CD4-positive, alpha-beta T cell treated with Interleukin-6 for 4 hours (primary cell): ENCODE measurements at places on chromosomes 7 and 10.
A peak's percentile ranks its signal among the peaks of the same experiment; 100 is the strongest.

GRCh38 chr7:149385195-149385950, 75.5 kb downstream of the ZNF777 start:
- no peak for DNase-seq

DNA sequence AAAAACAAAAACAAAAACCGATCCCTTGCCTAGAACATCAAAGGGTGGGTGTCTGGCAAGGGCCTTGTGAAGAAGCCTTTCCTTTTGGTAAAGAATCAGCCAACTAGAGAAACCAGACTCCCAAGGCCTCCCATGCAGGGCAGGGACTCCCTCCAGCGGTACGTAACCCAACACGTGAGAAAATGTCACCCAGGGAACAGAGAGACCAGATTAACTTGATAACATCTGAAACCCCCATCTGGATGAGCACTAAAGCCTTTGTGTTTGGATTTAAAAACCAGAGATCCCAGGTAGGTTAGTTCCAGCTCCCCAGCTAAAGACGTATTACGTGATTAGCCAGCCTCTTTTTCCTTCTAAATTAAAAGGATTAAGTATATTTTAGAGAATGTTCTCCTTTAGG, 3.0 kb upstream of the HABP2 start:
- no peak for DNase-seq

GRCh38 chr10:63766745-63767137, 245.5 kb downstream of the REEP3 start:
- no peak for DNase-seq

GRCh38 chr7:29888006-29888405, 81.7 kb downstream of the WIPF3 start:
- DNase-seq, result no peak

- DNase-seq, result no peak
These were observed 90.9 kb upstream of the BMPER start for GRCh38 chr7:33814400-33814799.

DNA sequence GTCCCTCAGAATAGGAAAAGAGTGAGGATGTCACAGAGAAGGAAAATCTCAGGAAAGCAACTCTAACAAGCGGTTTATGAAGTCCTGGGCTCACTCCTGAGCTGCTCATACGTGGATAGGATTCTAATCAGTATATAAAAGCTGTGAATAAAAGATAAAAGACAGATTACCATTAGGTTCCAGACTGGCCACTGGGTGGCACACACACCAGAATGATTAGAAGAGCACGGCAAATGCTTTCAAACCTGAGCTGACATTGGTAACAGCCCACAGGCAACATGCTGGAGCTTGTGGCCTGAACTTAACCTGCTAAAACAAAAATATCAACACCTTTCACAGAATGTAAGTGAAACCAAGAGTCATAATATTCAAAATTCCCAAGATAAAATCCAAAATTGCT, 370.8 kb downstream of the GRID1 start:
- peak; percentile 22 for DNase-seq

DNA sequence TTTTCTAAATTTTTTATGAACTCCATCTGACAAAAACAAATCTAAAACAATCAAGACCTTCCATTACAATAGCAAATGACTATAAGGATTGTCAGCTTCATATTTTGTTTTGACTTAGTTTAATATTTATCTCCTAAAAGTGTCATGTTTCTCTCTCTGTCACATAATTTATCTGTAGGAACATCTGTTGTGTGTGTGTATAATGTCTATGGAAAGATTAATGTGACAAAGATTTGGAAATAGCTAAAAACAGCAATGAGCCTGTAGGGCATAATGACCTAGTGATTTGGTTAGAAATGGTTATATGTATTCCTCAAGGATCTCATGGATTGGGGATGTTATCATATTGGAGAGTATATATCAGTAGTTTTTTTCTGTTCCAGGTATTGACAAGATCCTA, 69.6 kb upstream of the MDFIC start:
- DNase-seq, result no peak

- peak; percentile 32 for DNase-seq
These were observed 580 bp downstream of the EEPD1 start for GRCh38 chr7:36153571-36154097.

GRCh38 chr10:72822342-72822986, 71.1 kb upstream of the OIT3 start:
- no peak for DNase-seq

- DNase-seq, result no peak
These were observed 57.7 kb downstream of the NCAPG2 start for GRCh38 chr7:158646766-158647474.
